Stimulated activated CD8-positive, alpha-beta memory T cell treated with anti-CD3 and anti-CD28 coated beads, Interleukin-15, amount 100 ng/mL, for 1 hour (primary cell): ENCODE measurements at places on chromosomes 11 and 22.

DNA sequence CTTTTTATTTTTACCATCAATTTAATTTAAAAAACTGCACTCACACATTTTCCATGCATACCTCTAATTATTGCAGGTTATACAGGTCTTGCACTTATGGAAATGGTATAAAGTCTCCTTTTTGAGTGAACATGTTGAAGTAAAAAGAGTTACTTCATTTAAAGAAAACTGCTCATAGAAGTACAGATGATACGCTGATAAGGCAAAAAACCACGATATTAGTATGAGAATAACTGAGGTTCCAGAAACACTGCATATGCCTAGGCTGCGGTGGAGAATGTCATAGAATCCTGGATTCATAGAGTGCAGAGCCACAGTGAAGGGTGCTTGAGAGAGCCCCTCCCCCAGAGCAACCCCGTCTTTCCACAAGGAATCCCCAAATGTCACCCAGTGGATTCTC, 175.8 kb downstream of the BCR start:
- no peak for DNase-seq

DNA sequence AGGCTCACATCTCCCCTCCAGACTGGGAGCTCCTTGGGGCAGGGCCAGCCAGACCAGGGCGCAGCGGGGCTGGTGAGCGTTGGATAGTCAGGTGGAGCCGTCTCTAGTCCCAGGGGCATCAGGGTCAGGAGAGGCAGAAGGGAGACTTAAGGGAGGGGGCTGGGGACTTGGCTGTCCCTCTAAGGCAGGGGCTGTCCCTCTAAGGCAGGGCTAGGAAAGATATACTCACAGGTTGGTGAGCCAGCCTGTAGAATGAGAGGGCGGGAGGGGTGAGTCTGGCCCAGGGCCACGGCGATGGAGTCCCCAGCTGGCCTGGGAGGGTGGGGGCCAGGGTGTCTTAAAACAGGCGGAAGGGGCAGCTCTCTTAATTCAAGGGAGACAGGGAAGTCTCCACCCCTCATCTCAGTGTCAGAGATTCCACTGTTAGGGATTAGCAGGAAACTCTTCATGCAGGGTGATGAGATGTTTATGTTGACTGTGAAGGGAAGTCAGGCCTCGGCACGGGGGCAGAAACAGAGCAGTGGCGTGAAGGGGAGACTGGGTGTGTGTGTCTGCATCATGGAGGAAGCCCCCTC, 11.3 kb downstream of the P2RY2 start:
- DNase-seq, result no peak

- DNase-seq, result no peak
Observed at GRCh38 chr22:28058036-28058435, 139.0 kb upstream of the PITPNB start.

- no peak for DNase-seq
Observed at GRCh38 chr11:12673601-12673923, 659 bp upstream of the TEAD1 start.

- DNase-seq, result no peak
Observed at GRCh38 chr11:44607987-44608386, 42.5 kb downstream of the CD82 start.

DNA sequence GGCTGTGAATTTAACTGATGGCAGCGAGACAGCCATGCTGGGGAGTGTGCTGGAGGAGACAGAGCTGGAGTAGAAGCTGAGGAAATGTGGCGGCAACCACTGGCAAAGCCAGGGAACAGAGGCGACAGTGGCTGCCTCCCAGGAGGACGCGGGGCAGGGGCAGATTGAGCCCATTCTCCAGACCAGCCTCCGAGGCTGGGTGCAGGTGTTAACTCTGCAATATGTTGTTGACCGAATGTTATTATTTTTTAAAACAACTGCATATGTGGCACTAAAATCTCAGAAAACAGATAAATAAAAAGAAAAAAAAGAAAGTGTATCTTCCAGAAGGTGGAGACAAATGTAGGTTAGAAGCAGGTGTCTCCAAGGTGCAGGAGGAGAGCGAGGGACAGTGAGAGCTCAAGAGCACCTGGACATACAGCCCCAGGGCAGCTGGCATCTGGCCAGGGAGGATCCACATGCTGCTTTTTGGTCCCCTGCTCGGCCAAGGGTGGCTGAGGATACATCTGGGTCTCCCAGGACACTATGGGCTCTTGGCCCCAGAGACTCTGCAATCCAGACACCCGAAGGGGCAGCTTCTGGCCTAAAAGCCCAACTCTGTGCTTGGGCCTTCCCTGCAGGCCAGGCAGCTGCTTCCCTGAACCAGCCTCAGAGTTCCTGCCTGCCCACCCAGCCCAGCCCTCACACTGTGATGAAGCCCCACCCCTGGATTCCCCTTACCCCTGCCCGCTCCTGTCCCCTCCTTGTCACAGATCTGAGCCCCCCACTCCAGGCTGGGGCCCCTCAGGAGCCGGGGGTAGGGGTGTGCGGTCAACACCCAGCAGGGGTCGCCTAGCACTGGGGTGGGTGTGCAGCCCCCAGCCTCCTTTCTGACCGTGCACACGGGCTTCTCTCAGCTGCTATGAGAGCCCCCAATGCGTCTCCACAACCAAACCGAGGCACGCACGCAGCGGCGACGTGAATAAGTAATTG, 12.9 kb downstream of the RTN4R start:
- DNase-seq, result no peak

- DNase-seq, result no peak
Observed at GRCh38 chr11:29161191-29161590, 855.6 kb downstream of the KCNA4 start.

GRCh38 chr11:27573024-27573423, 66.5 kb upstream of the LIN7C start:
- no peak for DNase-seq

DNA sequence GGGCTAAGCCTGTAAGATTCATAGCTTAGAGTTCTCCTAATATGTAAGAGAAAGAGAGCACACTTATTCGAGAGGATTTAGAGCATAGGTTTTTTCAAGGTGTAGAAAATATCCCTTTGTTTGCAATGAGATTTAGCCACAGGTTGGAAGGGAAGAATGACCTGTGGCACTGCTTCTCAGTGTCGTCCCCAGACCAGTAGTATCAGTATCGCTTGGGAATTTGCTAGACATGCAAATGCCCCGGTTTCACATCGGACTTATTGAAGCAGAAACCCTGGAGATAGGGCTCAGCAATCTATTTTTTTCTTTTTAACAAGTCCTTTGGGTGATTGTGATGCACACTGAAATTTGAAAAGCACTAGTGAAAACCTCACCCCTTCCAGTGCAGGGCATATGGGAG, 362.6 kb upstream of the C11orf87 start:
- DNase-seq, result no peak

DNA sequence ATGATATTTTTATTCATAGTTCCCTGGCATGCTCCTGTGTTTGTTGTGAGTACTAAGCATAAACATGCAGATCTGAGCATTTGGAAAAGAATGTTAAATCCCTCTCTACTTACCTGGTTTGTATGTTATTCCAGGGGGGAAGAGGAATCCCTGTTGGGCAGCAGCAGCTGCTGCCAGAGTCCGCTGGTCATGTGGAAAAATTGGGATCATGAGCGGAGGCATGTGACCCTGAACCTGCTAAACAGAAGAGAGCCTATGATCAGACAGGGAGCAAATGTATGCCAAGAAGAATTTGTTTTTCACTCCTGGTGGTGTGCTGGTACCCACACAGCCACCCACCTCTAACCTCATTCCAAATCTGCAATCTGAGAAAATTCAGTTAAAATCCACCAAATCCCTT, 244.7 kb downstream of the SOX6 start:
- no peak for DNase-seq

DNA sequence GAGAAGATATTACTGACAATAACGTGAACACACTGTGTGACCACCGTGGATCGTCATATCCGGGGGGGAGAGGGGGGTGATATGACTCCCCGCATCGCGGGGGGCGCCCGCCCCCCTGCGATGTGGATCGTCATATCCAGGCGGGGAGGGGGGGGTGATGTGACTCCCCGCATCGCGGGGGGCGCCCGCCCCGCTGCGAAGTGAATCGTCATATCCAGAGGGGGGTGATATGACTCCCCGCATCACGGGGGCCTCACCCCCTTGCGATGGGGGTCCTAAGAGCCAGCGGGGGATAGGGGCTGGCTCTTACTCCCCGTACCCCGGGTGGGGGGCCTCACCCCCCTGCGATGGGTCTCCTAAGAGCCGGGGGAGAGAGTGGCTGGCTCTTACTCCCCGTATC, 19.9 kb downstream of the UNC93B1 start:
- no peak for DNase-seq

- DNase-seq, result no peak
Observed at GRCh38 chr11:111733611-111734088, 32.5 kb downstream of the PPP2R1B start.

- no peak for DNase-seq
Observed at GRCh38 chr11:128470081-128470480, 117.3 kb downstream of the ETS1 start.

DNA sequence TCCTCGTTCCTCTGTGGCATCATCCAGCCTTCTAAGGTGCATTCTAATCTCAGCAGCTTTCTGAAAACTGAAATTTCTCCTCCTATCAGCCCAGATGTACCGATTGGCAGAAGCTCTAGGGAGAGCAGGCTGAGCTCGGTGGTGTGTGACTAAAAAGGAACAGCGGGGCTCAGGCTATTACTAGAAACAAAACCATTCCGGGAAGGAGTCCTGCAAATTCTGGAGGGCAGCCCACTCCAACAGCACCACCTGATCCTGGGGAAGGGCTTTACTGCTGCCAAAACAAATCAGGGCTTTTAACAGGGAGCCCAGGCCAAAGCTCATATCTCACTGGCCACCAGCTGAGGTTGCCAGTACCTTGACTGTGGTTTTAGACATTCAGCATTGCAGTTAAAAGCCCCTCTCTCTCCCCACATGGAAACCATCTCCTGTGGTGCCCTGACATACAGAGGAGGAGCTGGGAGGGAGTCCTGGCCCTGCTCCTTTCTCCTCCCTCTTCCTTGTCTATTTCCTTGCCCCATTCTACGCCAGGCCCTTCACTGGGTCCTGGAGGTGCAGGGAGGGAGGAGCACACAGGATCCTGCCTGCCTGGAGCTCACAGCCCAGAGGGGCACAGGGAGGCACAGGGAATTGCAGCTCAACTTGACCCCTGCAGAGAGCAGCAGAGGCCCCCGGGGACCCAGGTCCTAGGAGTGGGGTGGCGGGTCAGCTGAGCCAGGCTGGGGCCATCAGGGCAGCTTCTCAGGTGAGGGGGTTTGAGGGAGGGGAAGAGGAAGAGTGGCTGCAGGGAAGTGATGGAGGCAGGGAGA, 889 bp downstream of the PLAAT4 start:
- no peak for DNase-seq

DNA sequence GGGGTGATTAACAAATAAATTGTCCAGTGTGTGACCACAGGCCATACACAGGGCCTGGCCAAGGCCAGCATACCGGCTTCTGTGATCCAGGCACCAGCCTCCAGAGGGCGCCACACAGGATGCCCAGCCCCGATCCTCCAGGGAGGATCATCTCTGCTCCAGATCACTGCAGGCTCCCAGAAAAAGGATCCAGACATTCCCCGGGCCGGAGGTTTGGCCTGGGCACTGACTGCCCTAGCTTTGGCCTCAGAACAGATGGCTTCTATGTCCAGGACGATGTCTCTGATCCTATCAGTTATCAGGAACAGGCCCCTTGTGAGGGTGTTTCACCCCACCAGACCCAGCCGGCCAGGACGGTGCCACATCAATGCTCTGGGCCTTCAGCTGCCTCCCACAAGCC, 74.5 kb upstream of the LMO1 start:
- DNase-seq, result no peak

- DNase-seq, result no peak
Observed at GRCh38 chr22:39428597-39429071, 28.2 kb upstream of the MGAT3 start.

DNA sequence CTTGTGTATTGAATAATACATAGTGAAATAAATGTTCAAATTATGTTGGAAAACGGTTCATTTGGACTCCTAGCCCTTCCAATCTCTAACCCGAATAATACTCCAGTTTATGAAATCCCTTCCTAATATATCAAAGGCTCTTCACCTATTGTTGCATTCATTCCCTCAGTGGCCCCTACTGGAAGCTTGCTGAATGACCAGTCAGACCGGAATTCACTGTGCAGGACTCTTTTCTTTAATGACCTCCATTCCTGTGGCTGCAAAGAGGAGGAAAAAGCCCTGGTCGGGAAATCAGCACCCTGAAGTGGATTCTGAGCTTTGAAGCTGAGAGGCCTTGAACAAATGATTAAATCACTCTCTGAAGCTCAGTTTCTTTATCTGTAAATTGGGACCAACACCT, 19.1 kb upstream of the RCN1 start:
- no peak for DNase-seq

DNA sequence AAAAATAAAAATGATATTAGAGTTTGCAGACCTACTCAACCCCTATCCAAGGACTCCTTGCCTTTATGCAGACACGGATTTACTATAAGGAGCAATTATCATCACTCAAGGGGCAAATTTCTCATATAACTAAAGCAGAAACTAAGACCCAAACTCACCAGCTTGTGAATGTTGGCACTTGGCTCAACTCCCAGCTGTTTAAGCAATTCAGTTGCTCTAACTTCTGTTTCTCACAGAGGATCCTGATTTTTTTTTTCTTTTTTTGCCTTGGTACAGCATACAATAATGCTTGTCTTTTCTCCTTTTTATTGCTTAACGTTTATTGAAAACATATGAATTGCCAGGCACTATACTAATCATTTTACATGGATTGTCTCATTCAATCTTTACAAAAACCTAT, 9.6 kb upstream of the CBLIF start:
- no peak for DNase-seq

DNA sequence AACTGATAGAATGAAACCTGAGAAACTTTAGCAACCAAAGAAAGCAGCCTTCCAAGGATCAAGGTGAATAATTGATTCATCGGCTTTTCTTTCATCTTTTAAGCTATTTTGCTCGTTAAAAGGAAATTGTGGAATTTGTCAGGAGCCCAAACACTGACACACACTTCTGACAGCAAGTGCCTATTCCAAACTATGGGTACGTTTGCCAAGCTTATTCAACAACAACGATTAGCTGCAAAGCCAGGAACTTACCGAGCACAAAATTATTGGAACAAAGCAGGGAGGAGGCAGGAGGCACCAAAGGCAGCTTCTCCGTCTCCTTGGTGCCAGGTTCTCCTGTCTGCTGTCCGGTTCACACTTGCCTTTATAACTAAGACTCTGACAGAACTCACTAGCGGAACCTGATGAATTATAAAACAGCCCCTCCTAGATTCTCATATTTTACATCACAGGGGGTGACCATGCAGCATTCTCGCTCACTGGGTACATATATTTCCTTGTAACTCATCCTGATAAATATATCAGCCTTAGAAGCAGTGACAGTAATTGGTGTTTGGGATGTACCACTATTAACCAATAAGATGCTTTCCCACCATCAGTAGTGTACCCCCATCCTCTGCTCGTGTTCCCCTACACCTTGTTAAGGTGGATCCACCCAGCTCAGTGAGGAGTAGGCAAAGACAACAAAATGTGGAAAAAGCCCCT, 395.9 kb upstream of the CCDC90B start:
- DNase-seq, result no peak

GRCh38 chr11:62892077-62892922, 11.6 kb downstream of the SLC3A2 start:
- DNase-seq, result no peak
